IPS-NIHi11 (cell line): ENCODE measurements at places on chromosomes 4 and X.
A peak's percentile ranks its signal among the peaks of the same experiment; 100 is the strongest.

- no peak for DNase-seq
These were observed 15.2 kb downstream of the PDLIM3 start for GRCh38 chr4:185520119-185520518.

- DNase-seq = no peak
These were observed 258.8 kb downstream of the ARHGAP24 start for GRCh38 chr4:85733798-85734197.

- DNase-seq = no peak
These were observed 68.3 kb upstream of the DDX3X start for GRCh38 chrX:41265615-41266014.

DNA sequence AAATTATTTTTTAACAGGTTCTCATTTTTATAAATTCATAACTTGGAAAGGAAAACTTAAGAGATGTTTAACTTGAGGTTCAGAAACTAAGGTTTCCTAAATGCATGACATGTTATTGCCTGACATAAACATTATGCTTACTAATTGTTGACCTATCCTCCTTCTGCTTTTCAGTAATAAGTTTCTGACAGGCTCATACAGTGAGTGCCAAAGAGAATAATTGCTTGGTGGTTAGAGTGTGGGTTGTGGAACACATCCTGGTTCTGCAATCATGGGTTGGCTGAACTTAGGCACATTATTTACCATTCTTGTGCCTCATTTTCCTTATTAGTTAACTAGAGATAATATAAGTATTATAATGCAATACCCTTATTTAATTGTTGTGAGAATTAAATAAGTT lies 56.5 kb downstream of the BMPR1B start:
- DNase-seq = no peak

GRCh38 chrX:109389917-109390316 lies 92.0 kb downstream of the GUCY2F start:
- DNase-seq = no peak

GRCh38 chr4:78551420-78552351 lies at the start of gene ANXA3:
Gene ANXA3 (plus strand): TSS chr4:78551770. CDS start chr4:78554474, 2,704 bp downstream.
- peak; percentile 90 for DNase-seq

DNA sequence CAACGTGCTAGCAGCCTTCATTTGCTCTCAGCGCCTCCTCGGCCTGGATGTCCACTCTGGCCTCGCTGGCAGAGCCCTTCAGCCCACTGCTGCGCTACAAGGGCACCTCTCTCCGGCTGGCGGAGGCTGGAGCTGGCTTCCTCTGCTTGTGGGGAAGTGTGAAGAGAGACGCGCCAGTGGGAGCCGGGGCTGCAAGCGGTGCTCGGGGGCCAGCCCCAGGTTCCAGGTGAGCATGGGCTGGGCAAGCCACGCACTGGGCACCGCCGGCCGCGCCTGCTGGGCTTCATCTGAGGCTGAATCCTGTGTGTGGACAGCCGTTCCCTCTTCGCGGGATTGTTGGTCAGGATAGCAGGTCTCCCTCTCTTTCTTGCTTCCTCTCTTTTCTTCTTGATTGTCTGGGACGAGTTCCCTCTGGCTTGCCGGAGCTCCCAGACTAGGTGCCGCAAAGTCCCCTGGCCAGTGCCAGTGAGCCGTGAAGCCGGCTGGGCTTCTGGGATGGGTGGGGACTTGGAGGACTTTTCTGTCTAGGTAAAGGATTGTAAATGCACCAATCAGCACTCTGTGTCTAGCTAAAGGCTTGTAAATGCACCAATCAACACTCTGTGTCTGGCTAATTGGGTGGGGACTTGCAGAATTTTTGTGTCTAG lies 165.0 kb downstream of the HEPH start:
- no peak for DNase-seq

GRCh38 chr4:149993030-149993429 lies 85.2 kb upstream of the DCLK2 start:
- DNase-seq = no peak

DNA sequence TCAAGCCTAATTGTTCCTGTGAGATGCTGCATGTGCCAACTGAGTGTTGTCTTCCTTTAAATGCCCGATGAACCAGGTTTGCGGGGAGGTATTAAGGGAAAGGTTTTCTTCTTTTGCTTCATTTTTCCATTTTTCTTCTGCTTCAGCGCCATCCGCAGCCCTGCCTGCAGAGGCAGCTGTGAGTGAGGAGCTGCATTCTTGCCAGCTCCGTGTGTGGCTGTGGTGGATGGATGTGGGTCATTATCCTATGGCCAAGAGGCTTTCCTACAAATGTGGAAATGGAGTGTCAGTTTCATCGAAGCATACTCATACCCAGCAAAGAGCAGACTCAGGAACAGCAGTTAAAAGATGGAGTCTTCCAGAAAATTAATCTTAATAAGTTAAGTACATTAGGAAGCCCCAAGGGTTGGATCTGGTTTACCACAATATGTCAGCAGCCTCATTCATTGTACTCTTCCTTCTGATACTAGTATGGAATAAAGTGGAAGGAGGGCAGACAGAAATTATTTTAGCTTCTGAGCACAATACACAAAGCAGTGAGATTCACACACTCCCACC lies 37.6 kb downstream of the TNIP3 start:
- no peak for DNase-seq

- no peak for DNase-seq
These were observed 61.5 kb downstream of the EDNRA start for GRCh38 chr4:147542229-147542990.
